K562 (cell line): ENCODE measurements at places on chromosomes 3 and 15. TPM values are rescaled to one million over a fixed set of nuclear protein-coding genes. Genes with fewer than 3 reads are reported as not detected.

DNA sequence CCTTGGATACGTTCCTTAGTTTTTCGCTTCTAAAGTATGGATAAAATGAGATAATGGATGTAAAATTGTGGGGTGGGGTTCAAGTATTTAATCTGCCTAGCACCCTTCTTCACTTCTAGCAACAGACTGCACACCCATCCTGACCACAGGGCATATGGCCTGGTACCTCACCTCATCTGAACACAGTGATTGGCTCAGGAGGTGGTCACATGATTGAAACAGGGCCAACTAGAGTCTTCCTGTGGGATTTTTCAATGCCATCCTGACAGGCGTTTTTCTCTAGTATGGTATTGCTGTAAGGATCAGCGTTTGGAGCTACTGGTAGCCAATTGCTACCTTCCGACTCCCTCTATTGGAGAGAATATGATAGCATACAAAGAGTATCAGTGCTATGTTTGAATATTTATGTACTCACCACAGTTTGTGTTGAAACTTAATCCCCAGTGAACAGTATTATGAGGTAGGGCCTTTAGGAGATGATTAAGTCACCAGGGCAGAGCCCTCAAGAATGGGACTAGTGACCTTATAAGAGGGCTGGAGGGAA, 172.2 kb downstream of the PPM1L start:
- DNase-seq, result no peak

DNA sequence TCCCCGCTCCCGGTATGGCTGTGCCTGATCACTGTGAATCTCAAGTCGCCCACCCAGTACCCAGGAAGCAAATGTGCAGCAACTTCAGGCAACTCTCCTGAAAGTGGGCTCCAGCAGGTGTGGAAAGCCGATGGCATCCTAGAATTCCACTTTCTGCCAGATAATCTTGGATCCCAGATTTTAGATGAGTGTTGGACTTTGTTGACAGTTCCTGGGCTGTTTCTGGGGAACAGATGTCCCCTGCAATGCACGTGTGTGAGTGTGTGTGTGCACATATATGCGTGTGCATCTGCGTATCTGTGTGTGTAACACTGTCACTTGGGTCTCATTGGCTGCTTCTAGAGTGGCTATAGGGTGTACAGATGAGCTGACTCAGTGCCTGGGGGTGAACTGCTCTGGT, 59.0 kb downstream of the FEM1B start:
- DNase-seq, result no peak

GRCh38 chr3:64138046-64138445, 87.2 kb downstream of the PRICKLE2 start:
- no peak for DNase-seq

Gene SHC4
- 0.52 and 1.1 TPM in 2 replicates for polyA plus RNA-seq

Gene NME9
- polyA plus RNA-seq, result 0.05 TPM in 1 of 2 replicates, not detected in the other

Gene CHRD
- 0.53 and 1.0 TPM in 2 replicates for polyA plus RNA-seq

Gene ANKRD34C
- polyA plus RNA-seq, result 0.08 TPM in 1 of 2 replicates, not detected in the other

- DNase-seq, result no peak
Measured at GRCh38 chr15:69748576-69749185, 296.1 kb downstream of the RPLP1 start.

- DNase-seq, result no peak
Measured at GRCh38 chr3:69712269-69712668, 27.0 kb upstream of the MITF start.

Gene CCDC13
- polyA plus RNA-seq, result 0.48 and 0.89 TPM in 2 replicates

Gene ZNF662
- polyA plus RNA-seq, result 0.03 and 0.28 TPM in 2 replicates

Gene CFAP92
- polyA plus RNA-seq, result 0.23 and 0.36 TPM in 2 replicates
